ENCODE measurements at places on chromosomes 3 and 15.

DNA sequence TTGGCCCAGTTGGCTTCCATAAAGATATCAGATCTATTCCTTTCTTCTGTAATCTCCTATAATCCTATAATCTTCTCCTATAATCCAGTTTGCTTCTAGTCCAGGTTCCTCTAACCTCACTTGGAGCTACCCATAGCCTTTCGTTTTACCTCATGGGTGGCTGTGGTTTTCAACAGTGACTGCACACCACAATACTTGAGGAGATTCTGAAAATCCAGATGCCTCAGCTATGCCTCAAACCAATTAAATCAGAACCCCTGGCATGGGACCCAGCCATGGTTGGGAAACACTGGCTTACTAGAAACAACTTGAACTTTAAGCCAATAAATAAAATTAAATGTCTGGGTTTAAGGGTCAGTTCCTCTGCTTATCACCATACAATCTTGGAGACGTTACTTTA, 86.1 kb upstream of the NTRK3 start:
- no peak for DNase-seq

- DNase-seq = no peak
These were observed 61.0 kb upstream of the DAZL start for GRCh38 chr3:16666206-16666605.

DNA sequence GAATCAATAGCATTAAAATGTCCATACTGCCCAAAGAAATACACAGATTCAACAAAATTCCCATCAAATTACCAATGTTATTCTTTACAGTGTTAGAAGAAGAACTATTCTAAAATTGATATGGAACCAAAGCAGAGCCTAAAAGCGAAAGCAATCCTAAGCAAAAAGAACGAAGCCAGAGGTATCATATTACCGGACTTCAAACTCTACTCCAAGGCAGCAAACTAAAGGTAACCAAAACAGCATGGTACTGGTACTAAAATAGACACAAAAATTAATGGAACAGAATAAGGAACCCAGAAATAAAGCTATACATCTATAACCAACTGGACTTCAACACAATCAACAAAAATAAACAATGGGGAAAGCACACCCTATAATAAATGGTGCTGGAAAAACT, 167.5 kb downstream of the ADAMTS9 start:
- no peak for DNase-seq

DNA sequence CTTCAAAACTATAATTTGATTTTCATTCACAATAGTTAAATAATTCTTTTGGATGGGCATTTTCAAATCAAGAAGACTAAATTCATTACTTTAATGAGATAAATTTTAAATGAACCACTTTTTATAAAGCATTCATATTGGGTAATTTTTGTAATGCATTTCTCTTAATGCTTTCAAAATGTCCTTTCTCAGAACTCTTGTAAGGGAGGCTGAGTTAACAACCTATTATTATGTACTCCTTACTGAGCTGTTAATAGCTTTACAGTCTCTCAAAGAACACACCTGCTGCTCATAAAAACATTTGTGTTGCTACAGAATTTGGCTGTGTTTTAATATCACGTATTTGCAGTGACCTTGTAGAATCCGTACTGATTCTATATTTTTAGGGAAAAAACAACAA, 334.0 kb upstream of the ARL6 start:
- no peak for DNase-seq

DNA sequence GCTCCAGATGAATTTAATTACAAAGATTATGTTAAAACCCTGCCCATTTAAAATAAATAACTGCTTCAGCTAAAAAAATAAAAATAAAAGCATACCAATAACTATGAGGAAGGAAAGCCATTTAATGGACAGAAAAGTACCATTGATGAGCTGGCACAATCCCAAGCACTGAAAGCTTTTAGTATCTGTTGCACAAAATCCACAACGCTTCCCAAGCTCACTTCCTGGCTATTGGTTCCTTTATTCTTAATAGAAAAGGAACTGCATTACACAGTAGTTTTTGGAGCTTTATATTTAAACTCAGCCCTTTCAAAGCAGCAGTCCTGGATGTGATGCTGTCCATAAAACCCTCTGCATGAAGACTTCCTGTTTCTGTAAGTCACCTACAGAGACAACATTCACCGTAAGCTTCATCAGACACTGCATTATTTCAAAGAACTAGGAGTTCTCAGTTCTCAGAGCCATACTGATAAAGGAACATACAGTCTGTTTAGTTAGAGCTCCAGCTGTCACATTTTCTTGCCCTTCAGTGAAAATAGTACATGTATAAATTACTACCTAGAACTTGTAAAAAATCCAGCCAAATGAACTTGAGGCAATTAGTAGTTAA, 81.5 kb downstream of the CSNK1G1 start:
- no peak for DNase-seq

DNA sequence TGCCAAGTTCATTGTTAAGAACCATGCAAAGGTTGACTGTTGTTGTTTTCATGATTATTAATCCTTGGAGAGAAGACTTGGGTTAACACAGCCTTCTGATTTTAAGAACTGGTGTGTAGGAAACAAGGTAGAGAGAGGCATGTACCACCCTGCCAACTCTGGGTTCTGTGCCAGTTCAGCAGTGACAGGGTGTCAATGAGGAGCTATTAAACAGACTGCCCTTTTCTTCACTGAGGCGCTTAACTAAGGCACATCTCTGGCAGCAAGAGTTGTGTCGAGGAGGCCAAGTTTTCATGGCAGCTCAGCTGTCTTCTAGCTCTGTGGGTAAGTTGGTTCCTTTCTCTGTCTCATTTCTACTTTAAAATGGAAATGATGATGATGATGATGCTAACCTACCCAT, 117.6 kb downstream of the FEZF2 start:
- no peak for DNase-seq

GRCh38 chr3:13307041-13307440, 113.1 kb downstream of the NUP210 start:
- DNase-seq = no peak

DNA sequence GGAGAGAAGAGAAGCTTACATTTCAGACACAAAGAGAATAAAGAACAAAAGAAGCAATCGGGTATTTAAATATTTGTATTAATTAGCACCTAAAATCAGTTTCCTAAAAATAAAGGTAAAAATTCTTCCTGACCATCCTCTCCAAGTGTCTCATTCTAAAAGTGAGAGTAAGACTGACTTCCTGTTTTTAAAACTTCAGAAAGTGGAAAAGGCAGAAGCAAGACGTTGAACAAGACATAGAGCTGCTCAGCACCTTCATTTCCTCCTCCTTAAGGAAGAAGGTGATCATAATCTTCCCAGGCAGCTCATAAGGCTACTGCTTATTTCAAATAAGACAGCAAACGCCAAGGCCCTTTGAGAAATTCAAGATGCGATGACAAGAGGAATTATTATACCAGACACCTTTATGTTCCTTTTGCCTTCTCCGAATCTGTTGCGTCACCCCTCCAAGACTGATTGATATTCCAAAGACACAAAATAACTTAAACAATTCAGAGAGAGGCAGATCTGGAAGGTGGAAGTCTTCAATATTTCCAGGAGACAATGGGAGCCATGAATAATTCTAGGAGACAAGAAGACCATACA, 238.8 kb upstream of the TLE3 start:
- no peak for DNase-seq

DNA sequence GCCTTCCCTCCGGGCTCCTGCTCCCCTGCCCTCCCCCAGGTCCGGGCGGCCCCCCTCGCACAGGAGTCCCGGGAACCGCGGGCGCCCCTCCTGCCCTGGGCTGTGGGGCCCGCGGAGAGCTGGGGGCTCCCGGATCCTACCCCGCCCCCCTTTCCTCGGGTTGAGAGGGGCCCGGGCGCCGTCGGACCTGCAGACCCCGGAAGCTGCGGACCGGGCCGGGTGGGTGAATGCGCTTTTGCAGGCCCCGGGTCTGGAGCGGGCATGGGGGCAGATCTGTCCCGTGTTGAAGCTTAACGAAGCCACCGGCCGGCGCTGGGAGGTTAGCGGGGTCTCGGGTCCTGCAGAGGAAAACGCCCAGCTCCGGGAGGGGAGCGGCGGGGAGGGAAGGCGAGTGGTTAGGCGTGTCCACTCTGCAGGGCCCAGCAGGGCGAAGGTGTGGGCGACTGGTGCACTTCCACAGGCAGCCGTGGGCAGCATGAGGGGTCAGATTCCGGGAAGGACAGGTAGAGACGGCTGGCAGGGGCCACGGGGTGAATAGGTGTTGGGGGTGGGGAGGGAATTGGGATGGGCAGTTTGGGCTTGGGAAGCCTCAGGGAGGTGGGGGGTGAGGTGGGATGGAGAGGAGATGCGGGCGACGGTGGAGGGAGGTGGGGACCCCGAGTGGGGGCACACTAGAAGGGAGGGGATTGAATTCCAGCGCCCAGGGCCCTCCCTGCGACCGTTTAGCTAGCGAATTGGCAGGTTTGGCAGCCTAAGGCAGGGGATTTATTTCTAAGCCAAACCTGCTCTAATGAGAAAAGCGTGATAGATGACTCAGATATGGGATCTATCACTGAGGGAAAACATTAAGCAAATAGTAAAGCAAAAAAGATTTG, 635 bp downstream of the CD276 start:
- no peak for DNase-seq

DNA sequence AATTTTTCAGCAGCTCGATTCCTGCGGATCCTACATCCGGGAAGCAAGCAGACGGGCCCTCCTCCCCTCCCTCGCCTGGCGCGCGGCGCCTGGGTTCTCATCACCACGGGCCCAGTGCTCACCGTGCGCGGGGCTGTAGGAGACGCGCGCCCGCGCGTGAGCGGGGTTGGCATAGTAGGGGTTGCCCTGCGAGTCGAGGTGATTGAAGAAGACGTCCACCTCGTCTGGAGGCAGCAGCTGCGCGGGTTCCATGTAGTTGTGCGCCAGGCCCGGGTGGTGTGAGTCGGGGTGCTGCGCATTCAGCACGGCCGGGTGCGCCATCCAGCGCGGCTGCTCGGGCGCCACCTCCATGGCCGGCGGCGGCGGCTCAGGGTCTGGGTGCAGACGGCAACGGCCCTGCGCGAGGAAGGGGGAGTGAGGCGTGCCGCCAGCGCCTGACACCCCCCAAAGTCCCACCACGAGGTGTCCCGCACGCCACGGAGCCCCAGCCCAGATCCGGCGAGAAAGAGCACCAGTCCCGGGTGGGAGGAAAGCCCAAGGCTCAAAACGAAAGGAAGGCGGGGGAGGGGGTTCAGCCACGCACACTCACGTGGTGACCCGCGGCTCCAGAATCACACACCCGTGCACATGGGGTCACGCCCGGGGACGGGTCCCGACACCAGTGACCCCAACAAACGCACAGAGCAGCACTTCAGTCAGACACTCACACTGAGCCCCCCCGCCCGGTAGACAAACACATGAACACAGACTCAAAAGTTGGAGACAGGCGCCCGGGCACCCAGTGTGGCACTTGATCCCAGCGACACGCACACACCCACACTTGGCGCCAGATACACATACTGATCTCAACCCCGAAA, 6.1 kb downstream of the GATA2 start:
- no peak for DNase-seq

DNA sequence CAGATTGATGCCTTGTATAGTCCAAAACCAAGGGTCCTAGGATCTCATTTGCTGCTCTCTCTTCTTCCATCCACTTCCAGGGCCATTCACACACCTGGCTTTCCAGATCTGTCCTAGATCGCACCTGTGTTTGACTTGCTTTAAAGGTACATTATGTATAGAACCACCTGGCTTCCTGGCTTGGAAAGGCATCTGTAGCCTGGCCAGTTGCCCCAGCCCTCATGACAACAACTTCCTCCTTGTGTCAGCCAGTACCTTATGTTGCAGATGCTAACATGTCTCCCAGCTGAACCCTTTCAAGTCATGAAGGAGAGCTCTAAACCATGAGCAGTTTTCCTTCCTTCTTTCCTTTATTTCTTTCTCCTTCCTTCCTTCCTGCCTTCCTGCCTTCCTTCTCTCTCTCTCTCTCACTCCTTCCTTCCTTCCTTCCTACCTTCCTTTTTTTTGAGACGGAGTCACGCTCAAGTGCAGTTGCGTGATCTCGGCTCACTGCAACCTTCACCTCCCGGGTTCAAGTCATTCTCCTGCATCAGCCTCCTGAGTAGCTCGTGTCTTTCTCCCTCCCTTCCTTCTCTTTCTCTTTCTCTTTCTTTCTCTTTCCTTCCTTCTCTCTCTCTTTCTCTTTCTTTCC, 2.5 kb upstream of the HTR3C start:
- no peak for DNase-seq

- no peak for DNase-seq
These were observed 25.4 kb downstream of the SYNM start for GRCh38 chr15:99130314-99130713.

DNA sequence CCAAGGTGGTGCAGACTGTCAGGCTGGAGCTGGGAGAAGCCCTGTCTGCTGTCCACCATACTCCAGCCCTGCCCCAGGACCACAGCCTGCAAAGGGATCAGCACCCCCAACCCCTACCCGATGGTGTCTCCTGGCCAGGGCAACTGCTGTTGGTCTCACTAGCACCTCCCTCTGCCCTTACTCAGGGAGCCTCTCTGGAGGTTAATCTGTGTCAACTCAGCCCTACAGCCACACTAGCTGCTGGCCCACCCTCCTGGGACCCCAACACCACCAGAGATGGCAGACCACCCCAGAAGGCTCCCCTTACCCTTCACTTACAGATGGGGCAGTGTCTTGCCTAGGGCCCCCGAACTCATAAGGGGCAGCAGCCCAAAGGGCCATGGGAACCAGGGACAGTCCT, 65.2 kb downstream of the TLE3 start:
- no peak for DNase-seq

DNA sequence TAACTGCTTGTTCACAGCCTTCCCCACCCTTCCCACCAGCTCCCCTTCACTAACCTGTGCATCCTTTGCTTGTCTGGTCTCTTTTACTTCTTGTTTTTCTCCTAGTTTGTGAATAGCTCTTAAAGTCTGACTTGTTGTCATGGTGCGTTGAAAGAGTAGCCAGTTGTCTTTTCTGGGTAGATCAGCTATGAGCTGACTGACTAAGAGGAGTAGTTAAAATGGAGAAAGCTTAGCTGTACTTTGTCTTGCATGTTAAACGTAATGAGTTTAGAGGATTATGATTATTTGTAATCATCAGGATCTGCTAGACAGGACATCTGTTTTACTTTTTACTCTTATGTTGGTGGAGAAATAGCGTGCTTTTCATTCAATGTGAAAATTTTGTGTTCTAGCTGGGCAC, 35.9 kb downstream of the ATP2C1 start:
- DNase-seq = no peak

- no peak for DNase-seq
These were observed 901 bp upstream of the MANF start for GRCh38 chr3:51384055-51384725.

GRCh38 chr15:66109826-66110225, 143.7 kb downstream of the MEGF11 start:
- DNase-seq = no peak

- DNase-seq = no peak
These were observed 25.1 kb downstream of the C3orf18 start for GRCh38 chr3:50542177-50543034.

- no peak for DNase-seq
These were observed 380.7 kb upstream of the KCNMB2 start for GRCh38 chr3:178155521-178155920.
